Kidney tubule cell (primary cell): ENCODE measurements at places on chromosomes 6 and 20.

- no peak for DNase-seq
Measured at GRCh38 chr6:56660381-56660730, 17.7 kb upstream of the DST start.

GRCh38 chr6:148367411-148368024 is 24.9 kb downstream of the SASH1 start:
- peak; percentile 51 for DNase-seq

- no peak for DNase-seq
Measured at GRCh38 chr6:53180678-53181077, 32.0 kb upstream of the GCM1 start.

DNA sequence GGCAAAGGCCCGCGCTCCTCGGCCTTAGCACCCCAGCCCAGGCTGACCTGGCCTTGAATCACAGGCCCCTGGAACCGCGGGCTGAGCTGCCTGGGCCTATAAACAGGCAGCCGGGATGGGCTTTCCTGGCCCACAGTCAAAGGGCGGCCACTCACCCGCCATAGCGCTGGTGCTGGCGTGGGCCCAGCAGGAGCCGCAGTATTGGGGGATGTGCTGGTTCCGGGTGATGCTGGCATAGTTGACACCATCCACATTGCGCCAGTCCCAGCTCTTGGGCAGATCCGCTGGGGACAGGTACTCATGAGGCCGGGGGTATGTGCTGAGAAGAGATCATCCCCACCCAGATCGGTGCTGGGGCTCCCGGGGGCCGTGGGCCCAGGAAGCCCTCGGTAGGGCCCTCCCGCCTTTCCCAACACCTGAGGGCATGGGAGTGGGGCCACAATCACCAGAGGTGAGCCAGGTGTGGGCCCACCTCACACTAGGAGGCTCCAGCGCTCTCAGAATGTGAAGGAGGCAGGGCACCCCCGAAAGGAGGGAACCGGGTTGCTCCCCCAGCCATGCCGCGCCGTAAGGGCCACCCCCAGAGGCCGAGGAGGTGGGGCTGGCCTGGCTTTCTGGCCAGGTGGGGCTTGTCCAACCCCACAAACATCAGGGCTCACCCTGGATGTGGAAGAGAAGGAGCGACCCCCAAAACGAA is 739 bp downstream of the CTSZ start:
- DNase-seq: peak; percentile 43

DNA sequence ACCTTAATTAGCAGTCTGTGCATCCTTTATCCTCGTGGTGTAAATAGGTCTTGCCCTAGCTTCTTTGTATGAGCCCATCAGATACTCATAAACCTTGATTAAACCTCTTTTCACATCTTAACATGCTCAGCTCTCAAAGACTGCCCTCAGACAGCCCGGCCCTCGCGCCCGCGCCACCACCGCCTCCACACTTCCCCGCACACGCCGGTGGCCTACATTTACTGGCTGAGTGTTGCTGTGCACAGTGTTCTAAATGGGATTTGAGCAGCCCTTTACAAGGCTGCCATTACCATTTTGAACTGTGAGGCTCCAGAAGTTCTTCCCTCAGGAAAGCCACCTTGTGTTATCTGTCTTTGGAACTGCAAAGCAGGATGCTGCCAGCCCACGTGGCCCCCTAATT is 63.0 kb upstream of the INSM1 start:
- DNase-seq: no peak

DNA sequence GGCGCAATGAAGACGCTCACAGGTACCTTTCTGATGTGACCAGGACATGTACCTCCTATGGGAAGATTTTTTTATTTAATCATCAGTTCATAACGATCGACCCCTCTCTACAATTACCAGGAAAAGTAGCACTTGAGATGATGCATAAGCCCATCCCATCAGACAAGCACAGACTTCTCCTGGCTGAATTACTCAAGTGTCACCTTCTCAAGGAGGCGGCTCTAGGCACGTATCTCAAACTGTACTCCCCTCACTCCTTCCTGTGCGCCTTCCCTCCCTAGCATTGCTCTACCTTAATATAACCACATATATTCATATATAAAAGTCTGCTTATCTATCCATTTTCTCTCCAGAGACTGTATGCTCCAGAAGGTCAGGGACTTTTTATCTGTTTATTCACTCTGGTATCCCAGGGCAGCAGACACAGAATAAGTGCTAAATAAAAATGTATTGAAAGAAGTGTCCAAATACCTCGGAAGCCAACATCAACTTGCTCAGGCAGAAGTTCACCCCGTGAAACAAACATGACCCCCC is 71.5 kb downstream of the CNKSR3 start:
- DNase-seq: no peak

- DNase-seq: no peak
Measured at GRCh38 chr6:155996151-155996550, 540.5 kb upstream of the NOX3 start.

DNA sequence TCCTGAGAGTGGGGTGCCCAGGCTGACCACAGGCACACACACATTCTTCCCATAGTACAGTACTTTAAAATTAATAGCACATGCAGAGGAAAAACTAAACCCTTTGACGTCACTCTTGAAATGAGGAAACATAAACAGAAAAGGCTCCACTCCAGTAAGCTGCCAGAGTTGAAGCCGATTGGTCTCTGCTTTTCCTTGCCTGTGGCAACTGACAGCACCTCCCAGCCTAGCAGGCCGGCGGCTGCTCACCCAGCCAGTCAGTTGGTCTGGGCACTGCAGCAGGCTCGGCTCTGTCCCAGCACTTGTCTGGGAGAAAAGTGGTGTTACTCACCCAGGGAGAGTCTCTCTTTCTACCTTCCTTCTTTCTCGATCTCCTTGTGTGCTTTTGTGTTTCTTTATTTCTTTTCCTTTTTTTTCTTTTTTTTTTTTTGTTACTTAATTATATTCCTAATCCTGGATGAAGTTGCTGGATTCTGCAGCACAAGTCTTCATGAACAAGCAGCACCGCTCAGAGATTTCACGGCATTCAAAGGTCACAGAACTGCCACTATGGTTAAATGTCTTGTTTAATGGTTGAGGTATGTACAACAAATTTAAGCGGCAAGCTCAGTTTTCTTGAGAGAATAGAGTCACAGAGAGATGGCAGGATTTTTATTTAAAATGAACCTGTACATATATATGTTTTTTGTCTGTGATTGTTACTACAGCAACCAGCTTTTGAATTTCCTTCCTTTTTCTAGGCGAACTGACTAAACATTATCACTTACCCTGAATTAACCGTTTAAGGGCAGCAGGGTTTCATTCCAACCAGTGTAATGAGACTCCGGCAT is at the start of gene PDE7B:
Gene PDE7B (plus strand): TSS at position 260 of the 830 bp plus-strand sequence.
- DNase-seq: peak; percentile 94

GRCh38 chr6:130424710-130425109 is 58.9 kb downstream of the TMEM200A start:
- DNase-seq: no peak

DNA sequence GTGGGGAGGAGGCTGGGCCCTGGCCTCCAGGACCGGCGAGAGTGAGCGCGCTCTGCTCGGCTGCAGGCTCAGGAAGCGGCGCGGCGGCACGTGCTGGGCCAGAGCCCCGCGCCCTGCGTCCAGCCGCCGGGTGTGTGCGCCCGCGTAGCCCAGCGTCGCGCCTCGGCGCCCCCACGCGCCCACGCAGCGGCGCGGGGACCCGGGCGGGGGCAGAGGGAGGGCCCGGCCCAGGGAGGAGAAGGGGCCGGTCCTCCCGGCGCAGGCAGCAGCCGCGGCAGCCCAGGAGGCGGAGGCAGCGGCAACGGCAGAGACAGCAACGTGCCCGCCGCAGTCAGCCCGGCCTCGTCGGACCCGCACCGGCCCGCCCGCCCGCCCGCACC is at the start of gene EYA2:
Gene EYA2 (plus strand): TSS at position 265 of the 380 bp plus-strand sequence. CDS start 95,168 bp downstream, outside the sequence.
- DNase-seq: peak; percentile 3
